ENCODE measurements at places on chromosomes 16 and 17.
A peak's percentile ranks its signal among the peaks of the same experiment; 100 is the strongest.

DNA sequence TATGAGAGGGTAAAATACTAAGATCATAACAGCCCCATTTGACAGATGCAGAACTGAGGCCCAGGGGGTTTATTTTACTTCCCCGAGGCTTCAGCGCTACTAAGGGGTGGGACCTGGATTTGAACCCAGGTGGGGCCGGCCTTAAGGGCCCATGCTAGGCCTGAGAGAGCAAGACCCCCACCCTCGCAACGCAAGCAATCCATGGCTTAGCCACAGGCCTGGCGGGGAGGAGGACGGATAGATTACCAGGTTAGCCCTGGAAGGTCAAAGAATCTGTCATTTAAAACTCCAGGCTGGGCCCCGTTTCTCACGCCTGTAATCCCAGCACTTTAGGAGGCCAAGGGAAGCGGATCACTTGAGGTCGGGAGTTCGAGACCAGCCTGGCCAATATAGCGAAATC is 1.9 kb upstream of the CDH3 start:
- no peak for DNase-seq

DNA sequence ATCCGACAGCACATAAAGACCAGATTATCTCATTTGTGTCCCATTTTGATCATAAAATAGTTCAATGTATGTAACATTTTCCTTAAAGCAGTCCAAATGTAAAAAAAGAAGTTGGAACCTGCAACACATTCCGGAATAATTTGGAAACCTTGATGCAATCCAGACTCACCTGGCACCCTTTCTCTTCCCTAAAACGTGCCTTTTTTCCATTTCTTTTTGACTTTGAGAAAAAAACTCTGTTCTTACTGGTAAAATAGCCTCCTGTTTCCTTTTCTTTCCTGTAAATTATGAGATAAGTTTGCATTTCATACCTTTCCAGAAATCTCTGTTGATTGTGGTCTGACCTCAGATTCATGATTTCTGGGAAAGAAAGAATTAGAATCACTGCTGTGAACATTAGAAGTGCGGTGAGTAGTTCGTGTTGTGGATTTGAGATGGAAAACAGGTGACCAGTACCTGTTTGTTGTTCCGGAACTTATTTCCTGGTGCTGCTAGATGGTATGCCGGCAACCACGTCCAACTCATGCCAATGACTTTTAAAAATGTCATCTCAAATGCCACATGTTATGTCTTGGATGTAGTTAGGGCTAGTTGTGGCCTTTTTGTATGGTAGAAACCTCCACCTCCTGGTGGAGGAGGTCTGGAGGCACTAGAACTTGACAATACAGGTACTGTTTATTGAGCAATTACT is 108.1 kb downstream of the SOCS1 start:
- no peak for DNase-seq

- no peak for DNase-seq
Observed at GRCh38 chr16:88691924-88692560, 5.7 kb upstream of the SNAI3 start.

- DNase-seq, result no peak
Observed at GRCh38 chr17:80416260-80416939, 1.4 kb downstream of the ENDOV start.

DNA sequence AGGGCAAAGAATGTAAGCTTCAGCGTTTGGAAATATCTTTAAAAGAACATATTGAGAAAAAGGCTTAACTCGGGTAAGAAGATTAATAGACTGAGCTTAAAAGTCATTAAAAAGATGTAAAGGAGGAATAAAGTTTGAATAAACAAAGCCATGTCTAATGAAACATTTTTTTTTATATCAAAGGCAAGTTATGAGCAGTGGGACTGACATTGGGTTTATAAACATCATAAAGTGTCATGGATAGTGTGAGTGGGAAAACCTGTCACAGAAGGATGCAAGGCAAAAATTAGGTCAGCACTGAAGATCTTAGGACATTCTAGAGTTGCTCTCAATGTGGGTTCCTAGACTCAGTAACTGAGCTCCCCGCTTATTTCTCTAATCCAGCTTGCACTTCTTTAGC is 438.0 kb upstream of the CDH11 start:
- DNase-seq, result no peak

DNA sequence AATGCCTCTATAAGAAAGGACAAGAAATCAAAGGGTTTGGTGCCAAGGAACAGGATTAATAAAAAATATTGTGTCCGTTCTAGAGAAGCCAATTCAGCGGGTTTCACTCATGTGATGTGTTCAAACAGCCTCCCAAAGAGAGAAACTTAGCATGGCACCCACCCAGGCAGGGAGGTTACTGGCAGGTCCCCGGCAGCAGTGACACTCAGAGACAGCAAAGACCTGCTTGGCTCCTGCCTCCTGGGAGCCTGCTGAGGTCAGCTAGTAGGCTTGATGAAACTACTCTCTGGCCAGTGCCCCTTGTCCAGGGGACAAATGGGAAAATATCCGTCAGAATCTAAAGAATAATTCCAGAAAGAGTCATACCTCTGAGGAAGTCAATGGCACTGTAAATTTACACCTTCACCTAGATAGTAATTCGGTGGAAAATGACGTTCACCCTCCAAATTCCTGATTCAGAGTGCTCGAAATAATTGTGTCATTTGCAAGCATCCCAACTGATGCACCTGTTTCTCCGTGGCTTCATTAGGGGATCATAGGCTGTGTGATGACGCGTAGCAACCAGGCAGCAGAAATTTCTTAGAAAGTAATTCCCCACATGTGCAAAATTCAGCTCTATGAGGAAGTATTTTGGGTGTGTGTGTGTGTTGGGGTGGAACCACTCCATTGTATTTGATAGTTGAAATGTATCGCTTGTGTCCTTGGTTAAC is 481.5 kb upstream of the ZFHX3 start:
- no peak for DNase-seq

- peak; percentile 29 for DNase-seq
Observed at GRCh38 chr17:43398724-43399595, at the start of gene ARL4D. TSS of gene ARL4D (plus strand) at chr17:43398993. CDS start at chr17:43399733, 740 bp downstream.

DNA sequence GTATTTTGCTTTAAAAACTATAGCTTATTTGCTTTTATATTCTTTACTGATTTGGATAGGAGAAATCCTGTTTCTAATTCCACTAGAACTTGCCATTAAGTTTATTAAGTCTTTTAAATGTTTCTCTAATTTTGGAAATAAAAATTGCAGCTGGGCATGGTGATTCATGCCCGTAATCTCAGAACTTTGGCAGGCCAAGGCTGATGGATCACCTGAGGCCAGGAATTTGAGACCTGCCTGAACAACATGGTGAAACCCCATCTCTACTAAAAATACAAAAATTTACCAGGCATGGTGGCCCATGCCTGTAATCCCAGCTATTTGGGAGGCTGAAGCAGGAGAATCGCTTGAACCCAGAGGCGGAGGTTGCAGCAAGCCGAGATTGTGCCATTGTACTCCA is 30.7 kb downstream of the DNAH17 start:
- DNase-seq, result no peak

DNA sequence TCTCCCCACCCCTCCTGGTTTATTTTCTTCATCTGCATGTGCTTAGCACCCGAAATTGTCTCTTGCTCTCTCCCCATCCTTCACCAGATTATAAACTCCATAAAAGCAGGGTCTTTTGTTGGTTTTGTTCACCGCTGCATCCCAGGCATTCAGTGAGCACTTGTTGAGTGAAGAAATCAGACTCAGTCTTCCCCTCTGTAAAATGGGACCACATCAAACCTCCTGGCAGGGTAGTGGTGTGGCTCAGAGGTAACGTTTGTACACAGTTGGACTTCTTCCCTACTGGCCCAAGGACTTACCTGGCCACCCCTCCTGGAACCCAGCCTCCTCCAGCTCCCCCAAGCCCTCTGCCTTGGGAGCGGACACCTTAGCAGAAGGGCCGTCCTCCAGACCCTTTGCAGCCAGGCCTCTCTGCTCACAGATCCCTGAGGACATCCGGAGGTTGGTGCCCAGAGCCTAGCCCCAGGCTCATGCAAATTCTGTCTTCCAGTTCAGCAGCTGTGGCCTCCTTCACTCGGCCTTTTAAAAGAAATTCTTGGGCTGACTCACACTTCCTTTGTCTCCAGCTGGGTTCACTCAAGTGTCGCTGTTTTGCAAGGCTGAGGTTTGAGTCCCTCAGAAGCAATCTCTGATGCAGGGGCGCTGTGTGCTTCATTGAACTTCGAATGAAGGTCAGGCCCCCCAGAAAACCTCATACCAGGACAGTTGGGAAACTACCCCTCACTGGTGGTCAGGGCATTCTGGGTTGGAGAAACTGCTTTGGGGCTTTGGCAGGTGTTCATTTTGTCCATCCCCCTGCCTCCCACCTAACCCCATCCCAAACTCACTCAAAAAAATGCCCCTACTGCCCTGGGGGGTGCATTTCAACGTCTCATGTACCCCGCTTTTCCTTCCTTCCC is 16.8 kb upstream of the RMI2 start:
- DNase-seq, result no peak

DNA sequence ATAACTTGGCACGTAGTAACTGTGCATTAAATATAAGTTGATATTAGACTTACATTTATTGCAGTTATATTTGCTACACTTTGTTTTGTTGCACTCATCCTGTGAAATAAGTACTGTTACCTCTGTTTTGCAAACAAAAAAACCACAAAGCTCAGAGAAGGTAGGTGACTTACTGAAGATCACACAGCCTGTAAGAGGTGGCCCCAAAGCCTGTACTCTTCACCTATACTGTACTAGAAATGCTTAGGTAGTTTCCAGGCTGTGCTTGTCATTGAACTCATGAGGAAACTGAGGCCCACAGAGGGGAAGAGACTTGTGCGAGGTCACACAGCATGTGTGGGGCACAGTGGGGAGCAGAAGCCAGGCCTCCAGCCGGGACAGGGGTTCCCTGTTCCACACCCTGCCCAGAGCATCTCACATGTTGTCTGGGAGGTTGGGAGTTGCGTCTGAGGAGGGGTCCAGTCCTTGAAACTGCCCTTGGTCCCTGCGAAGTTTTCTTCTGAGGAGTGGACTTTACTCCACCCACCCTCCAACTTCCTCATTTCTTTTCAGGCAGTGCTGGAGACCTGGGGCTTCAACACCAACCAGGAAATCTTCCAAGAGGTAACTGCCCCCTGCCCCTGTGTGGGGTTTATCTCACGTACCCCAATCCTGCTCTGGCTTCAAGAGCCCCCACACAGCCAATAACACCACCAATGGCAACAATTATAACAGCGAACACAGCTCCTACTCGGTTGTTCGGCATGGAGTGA is 13.0 kb downstream of the CETP start:
- no peak for DNase-seq

DNA sequence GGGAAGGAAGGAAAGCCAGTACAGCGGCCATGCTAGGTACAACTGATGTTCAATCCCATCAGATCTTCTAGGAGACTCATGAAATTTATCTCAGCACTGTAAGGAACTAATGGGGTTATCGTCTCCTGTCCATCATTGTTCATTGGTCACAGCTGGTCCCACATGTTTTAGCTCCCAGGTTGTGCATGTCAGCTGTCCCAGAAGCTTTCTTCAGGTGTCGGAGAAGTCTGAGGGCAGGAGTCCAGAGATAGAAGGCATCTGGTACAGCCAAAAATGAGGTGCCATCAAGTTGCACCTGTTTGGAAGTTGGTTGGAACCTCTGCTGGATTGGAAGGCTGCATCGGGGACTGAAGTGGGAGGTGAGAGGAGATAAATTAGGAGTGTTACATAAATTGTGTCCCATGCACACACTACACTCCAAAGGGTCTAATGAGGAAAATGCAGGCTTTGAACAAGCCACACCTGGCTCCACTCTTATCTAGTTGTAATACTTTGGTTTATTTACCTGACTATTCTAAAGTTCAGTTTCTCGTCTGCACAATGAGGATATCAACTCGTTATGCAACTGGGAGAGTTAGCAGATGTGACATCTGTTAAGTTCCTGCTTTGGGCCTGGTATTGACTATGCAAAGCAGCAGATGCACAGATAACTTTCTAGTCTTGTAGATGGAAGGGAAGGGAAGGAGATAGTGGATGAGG is 62.9 kb downstream of the MAP2K6 start:
- no peak for DNase-seq

- DNase-seq, result no peak
Observed at GRCh38 chr16:25198021-25198420, 18.7 kb upstream of the AQP8 start.

DNA sequence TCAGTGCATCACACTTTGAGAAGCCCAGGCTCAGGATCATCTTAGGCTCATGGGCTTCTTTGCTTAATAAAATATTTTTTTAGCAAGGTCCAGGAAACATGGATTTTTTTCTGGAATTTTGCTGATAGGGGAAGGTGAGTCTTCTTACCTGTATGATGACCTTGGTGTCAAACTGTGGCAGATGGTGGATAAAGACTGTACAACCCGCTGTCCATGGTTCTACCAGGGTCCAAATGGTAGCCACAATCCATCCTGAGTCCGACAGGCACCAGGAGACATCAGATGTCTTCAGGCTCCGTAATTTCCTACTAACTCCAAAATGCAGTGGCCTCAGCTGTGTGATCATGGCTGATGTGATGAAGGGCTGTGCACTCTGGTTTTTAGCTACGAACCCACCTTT is 27.8 kb downstream of the ACSM1 start:
- no peak for DNase-seq

- DNase-seq, result no peak
Observed at GRCh38 chr16:84482001-84482891, 22.2 kb downstream of the MEAK7 start.

DNA sequence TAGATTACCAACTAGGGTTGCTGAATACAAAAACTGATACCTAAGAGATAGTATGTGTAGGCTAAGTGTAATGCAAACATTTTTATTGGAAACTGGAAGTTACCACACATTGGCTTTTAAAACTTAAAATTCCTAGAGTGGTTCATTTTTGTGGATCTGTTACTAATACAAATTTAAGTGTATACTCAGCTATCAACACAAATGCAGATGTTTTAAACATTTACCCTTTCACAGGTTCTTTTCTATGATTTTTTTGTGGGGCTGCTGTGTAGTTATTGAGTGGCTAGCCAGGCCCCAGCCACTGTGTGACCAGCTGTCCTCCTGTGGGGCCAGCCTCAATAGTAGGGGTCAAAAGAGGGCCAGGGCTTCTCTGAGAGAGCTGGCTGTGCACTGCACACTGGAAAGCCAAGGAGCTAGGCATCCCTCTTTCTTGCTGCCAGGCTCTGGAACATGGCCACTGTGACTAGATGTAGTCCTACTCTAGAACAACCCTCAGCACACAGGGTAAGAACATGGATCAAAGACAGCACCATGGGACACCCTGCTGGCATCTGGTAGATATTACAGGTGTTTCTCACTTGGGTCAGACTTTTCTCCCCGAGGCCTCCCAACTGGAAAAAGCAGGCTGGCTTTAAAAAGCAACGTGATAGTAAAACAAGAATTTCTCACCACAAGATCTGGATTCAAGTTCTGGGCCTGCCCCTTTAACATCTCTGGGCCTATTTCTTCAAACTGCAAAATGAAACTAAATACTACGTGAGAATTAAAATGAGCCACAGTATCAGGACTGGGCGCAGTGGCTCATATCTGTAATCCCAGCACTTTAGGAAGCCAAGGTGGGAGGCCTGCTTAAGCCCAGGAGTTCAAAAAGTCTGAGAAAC is 7.3 kb upstream of the VEZF1 start:
- DNase-seq, result peak; percentile 76

DNA sequence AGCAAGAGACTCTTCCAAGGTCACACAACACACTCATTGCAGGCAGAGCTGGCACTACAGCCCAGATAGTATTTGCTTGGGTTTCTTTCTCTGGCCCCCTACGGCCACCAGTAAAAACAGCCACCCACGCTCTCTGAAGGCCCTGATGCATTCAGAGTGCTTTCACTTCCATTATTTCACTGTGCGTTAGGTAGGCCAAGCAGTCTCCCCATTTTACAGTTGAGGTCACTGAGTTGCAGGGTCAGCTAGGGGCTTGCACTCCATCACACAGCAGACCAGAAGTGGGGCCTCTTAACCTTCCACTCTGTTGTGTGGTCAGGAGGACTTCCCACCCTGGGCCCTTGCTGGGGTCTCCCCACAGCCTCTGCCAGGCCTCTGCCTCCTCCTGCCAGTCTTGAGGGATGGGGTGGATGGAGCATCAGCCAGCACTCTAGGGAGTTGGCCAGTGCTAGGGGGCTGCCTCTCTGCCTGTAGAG is 2.5 kb downstream of the TBX21 start:
- DNase-seq, result no peak

Measured in NCI-H2081 treated with DMSO at 0.1 percent for 48 hours (cell line).